ENCODE measurements at places on chromosomes 4 and X. TPM values are rescaled to one million over a fixed set of nuclear protein-coding genes. Genes with fewer than 3 reads are reported as not detected.

GABRE gene
- 207 TPM for total RNA-seq

TAF7L gene
- not detected for total RNA-seq

- no peaks in the 10 kb centered on the region for H3K4me1 ChIP-seq
- H3K36me3 ChIP-seq, result no peaks in the 10 kb centered on the region
- H3K4me3 ChIP-seq, result no peak overlapping the region
- DNase-seq, result no peak
- H3K27me3 ChIP-seq, result no peaks in the 10 kb centered on the region
- H3K27ac ChIP-seq, result no peak overlapping the region
These were observed 131.6 kb downstream of the BCOR start for GRCh38 chrX:39966176-39966575.

- H3K36me3 ChIP-seq, result no peaks in the 10 kb centered on the region
- no peak for DNase-seq
- H3K4me3 ChIP-seq, result no peak overlapping the region
- no peak overlapping the region for H3K27ac ChIP-seq
These were observed 2.5 kb downstream of the BEX1 start for GRCh38 chrX:103061486-103061885.

- no peak for DNase-seq
- no peaks in the 10 kb centered on the region for H3K27me3 ChIP-seq
- H3K27ac ChIP-seq, result no peak overlapping the region
These were observed 126.4 kb downstream of the SH3KBP1 start for GRCh38 chrX:19760841-19761512.

DNA sequence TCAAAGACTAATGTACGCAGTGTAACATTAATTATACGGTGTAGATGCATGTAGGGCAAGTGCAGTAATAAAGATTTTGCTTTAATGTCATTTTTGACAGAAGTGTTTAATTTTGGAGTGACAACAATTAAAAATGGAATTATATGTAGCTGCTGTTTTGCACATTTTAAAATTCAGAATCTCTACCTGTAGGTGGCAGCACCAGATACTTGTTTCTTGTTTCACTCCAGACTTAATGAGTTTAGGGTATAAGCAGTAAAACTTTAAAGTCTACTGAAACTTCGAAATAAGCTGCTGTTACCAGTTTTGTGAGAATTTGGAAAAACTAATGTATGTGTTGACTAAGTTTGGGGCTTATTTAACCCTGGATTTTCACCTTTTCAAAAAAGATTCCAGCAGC lies 144.9 kb downstream of the POLA1 start:
- H3K27ac ChIP-seq, result no peak overlapping the region
- H3K36me3 ChIP-seq, result no peaks in the 10 kb centered on the region
- H3K4me3 ChIP-seq, result no peak overlapping the region
- no peak for DNase-seq
